T-helper 9 cell (primary cell): ENCODE measurements at places on chromosomes 1 and 21.

DNA sequence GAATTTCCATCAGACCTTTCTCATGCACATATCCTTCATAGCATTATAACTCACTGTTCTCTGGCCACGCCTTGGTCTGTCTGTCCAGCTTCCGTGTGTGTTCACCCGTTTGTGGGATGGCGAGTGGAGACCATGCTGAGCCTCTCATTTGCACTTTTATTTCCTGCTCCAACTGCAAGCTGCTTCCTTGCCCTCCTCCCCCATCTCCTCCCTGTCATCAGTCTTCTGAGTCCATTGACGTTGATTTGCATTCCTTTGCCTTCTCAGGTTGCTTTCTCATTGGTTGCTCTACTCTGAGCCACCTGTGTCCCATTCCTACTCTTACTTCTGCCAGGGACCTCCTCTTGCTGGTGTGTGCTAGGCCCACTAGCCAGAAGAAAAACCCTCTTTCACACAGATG is 146.4 kb downstream of the NOS1AP start:
- no peak for DNase-seq

DNA sequence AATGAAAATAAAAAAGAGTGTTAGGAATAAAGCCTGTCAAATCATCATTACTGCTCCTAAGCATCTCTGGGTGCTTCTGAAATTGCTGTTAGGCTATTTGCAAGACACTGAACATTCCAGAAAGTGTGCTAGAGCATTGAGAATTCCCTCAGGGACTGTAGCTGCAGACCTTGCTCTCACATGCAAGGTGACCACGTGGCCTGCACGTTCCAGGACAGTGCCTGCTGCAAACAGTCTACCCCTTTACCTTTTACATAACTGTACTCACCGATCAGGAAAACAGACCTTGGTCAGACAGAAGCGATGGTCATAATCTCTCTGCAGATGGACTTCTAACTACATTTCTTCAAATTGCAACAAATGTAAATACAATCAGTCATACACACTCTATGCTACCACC is 164.5 kb downstream of the PSMG1 start:
- DNase-seq, result no peak

- no peak for DNase-seq
These were observed 2.2 kb upstream of the SEMA4A start for GRCh38 chr1:156151093-156151688.

DNA sequence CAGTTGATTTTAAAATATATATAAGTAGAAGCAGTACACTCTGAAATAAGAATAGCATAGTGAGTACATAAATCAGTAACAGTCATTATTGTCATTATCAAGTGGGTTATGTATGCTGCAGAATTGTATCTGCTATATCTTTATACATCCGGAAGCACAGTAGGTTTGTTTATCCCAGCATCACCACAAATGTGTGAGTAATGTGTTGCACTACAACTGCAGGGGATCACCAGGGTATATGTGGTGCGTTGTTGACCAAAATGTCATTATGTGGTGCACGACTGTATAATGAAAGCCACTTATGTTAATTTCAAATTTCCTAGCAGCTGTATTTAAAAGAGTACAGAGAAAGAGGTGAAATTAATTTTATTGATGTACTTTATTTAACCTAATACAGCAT is 87.7 kb upstream of the GADD45A start:
- no peak for DNase-seq

- DNase-seq, result no peak
These were observed 22.2 kb upstream of the SPATA6 start for GRCh38 chr1:48493970-48494769.
